ENCODE measurements at places on chromosomes 3 and 15. TPM values are rescaled to one million over a fixed set of nuclear protein-coding genes. Genes with fewer than 3 reads are reported as not detected.

DNA sequence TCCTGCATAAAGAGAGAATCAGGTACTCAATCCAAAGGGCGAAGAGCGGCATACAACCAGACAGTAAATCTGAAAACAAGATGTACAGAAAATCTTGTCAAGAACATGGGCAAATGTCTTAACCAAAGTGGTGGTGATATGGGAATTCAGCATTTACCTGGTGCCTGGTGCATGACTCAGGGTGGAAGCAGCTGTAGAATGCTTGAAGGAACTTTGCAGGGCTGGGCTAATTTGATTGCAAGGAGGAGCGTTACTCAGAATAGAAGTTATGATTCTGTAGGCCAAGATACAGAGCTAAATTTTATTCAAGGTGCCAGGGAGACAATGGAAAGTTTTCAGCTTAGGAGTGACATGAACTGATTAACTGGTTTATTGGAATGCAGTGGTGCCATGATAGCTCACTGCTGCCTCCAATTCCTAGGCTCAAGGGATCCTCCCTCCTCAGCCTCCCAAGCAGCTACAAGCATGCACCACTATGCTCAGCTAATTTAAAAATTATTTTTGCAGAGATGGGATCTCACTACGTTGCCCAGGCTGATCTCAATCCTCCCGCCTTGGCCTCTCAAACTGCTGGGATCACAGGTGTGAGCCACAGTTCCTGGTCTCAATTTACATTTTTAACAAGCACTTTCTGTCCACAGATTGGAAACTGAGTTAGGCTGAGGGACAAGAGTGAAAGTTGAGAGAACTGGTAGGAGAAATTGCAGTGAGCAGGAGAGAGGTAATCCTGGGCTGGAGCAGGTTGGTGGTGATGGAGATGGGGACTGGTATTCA is 91.5 kb upstream of the TBC1D5 start:
- H3K4me3 ChIP-seq = no peak overlapping the region
- H3K36me3 ChIP-seq = no peaks in the 10 kb centered on the region
- DNase-seq = no peak
- no peak overlapping the region for H3K27ac ChIP-seq
- H3K4me1 ChIP-seq = no peaks in the 10 kb centered on the region

Gene SMAD6
- 7.0 TPM for total RNA-seq

- H3K27me3 ChIP-seq = no peaks in the 10 kb centered on the region
- DNase-seq = no peak
- H3K4me1 ChIP-seq = no peaks in the 10 kb centered on the region
- no peak overlapping the region for H3K4me3 ChIP-seq
Measured at GRCh38 chr15:39244776-39245175, 336.1 kb upstream of the THBS1 start.

DNA sequence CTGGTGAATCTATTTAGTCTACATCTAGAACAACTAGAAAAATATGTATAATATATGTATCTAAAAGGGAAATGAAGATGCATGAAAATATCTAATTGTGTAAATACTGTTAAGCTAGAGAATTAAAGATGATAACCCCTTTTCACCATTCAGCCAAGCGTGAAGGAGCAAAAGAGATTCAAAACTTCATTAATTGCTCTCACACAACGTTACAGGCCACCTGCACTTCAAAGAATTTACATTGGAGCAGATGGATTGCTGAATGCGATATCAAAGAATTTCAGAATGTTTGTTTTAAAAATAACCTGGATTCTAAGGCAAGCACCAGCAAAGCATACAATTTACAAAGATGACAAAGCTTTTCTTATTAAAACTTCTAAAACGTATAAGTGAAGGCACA is 243.2 kb downstream of the ROBO2 start:
- no peak for DNase-seq
- no peaks in the 10 kb centered on the region for H3K27me3 ChIP-seq

GRCh38 chr3:139694542-139694941 is 16.8 kb upstream of the NMNAT3 start:
- H3K4me1 ChIP-seq = no peaks in the 10 kb centered on the region
- no peak overlapping the region for H3K4me3 ChIP-seq
- no peaks in the 10 kb centered on the region for H3K36me3 ChIP-seq
- no peaks in the 10 kb centered on the region for H3K27me3 ChIP-seq

- H3K4me1 ChIP-seq = peaks cover 11% of the 10 kb centered on the region
- peaks cover 1% of the 10 kb centered on the region for H3K27me3 ChIP-seq
- no peak overlapping the region for H3K4me3 ChIP-seq
- H3K36me3 ChIP-seq = no peaks in the 10 kb centered on the region
- no peak overlapping the region for H3K27ac ChIP-seq
Measured at GRCh38 chr15:26098801-26099200, 235.7 kb upstream of the ATP10A start.

Gene PPP4R2
- 89.9 TPM for total RNA-seq

Gene FBLN2
- total RNA-seq = 15.5 TPM

- H3K27ac ChIP-seq = no peak overlapping the region
- no peak overlapping the region for H3K4me3 ChIP-seq
- H3K4me1 ChIP-seq = no peaks in the 10 kb centered on the region
- DNase-seq = no peak
- no peaks in the 10 kb centered on the region for H3K36me3 ChIP-seq
Measured at GRCh38 chr3:151724576-151725562, 8.9 kb upstream of the AADACL2 start.
